Stimulated activated naive CD4-positive, alpha-beta T cell treated with Interleukin-2 at 50 U/mL for 16 hours (primary cell): ENCODE measurements at places on chromosomes 2 and 18.

DNA sequence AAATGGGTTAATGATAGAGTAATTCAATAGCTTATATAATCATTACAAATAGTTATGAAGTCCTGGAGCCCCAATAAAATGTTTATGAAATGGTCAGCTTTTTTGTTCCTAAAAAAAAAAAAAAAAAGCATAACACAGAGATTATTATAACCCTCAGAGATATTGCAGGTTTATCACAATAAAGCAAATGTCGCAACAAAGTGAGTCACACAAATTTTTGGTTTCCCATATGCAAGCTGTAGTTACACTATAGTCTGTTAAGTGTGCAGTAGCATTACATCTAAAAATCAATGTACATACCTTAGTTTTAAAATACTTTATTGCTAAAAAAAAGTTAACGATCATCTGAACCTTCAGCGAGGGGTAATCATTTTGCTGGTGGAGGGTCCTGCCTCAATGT lies 20.0 kb downstream of the WDFY1 start:
- no peak for DNase-seq

DNA sequence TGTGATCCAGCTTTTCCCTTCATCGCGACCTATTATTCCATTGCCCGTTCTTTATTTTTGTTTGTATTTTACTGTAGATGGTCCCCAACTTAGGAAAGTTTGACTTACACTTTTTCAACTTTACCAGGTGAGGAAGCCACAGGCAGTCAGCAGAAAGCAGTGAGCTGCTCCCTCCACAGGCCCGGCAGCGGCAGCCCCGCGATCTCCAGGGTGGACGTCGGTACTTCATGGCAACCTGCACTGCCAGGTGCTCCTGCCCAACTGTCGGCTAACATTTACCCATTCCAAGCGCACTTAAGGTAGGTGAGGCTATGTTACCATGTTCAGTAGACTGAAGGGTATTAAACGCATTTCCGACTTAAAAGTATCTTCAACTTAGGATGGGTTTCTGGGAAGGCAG lies 12.8 kb downstream of the ZNF516 start:
- no peak for DNase-seq

DNA sequence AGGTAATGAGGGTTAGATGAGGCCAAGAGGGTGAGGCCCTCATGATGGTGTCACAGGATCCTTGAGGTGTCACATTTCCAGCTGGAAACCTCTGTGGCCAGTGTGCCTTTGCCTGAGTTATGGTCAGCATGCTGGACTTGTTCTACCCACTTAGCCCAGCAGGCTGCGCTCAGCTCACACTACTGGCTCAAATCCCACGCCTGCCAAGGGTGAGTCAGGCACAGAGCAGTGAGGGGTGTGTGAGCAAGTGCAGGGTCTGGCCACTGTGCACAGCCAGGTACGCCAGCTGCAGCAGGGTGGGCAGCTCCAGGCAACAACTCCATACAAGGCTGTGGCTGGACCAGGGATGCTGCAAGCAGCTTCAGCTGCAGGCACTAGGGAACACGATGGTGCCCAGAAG lies 616.6 kb upstream of the FSHR start:
- no peak for DNase-seq

GRCh38 chr2:33277002-33277426 lies 199.4 kb upstream of the RASGRP3 start:
- DNase-seq, result no peak
